Urinary bladder (tissue), 4 donors: ENCODE measurements at places on chromosomes 1 and 21. TPM values are rescaled to one million over a fixed set of nuclear protein-coding genes. Genes with fewer than 3 reads are reported as not detected.

FCRL2 gene
- 0.26 TPM for total RNA-seq

- DNase-seq, result no peak
Measured at GRCh38 chr21:34885626-34886239, 163.4 kb downstream of the RUNX1 start.

- no peak for DNase-seq
Measured at GRCh38 chr1:230611878-230612235, 30.4 kb upstream of the COG2 start.

GRCh38 chr1:113617438-113618141 lies 141.7 kb downstream of the PHTF1 start:
- no peak for DNase-seq

- no peak for DNase-seq
Measured at GRCh38 chr1:244974106-244974505, 109.8 kb upstream of the HNRNPU start.

GRCh38 chr1:171379846-171380245 lies 65.9 kb downstream of the FMO4 start:
- DNase-seq, result no peak

DNA sequence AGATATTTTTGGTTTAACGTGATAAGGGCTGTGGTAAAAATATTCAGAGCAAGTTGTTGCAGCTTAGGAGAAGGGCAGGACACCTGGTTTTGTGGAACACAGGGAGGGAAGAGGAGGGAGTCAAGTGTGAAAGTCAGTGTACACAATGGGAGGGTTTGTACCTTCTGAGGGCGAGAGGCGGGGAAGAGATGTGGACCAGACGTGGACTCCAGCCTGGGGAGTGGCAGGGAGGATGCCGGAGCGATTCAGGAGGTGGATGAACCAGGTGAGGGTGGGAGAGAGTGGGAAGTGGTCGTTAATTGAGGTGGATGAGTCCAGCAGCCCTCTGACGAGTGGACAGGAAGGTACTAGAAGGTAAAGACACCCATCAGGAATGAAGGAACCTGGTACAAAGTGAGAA lies 52.2 kb upstream of the IRF2BP2 start:
- no peak for DNase-seq

DNA sequence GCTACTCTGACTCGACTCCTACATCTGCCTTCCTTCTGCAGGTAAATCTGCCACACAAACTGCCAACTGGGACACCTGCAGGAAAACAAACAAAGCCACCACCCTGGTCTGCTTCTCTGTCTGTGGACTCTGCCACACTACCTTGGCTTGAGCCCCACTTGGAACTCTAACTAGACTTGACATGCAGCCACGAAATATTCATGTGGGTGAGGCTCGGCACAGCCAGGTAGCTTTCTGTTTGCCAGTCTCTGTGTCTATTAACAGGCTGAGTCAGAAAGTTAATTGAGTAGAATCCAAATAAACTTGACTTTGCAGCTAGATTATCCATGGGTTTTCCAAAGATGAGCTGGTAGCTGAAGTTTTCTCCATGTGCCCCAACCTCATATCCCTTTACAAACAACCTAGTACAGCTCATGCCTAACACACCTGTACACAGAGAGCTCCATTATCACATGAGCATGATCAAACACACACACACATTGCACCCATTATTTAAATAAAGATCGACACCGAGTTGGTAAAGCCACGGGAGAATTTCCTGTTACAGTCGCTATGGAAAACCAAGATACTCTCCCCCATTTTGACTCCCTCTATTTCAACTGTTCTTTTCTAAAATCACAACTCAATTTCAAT lies 808 bp downstream of the C1orf116 start:
- no peak for DNase-seq

CTSE gene
- total RNA-seq, result 0.26 TPM

OR2M3 gene
- not detected for total RNA-seq

GRCh38 chr1:161989108-161989507 lies 34.6 kb downstream of the OLFML2B start:
- DNase-seq, result no peak

PFKFB2 gene
- 9.3 TPM for total RNA-seq

GRCh38 chr1:81550753-81551152 lies 250.0 kb upstream of the ADGRL2 start:
- DNase-seq, result no peak

CD2 gene
- total RNA-seq, result 1.4 TPM

MYBPH gene
- total RNA-seq, result 8.9 TPM

- DNase-seq, result no peak
Measured at GRCh38 chr21:35201288-35201687, 152.2 kb upstream of the RUNX1 start.

- DNase-seq, result no peak
Measured at GRCh38 chr21:41560661-41561158, 52.8 kb upstream of the TMPRSS2 start.

GRCh38 chr1:194014014-194014413 lies 827.6 kb upstream of the B3GALT2 start:
- no peak for DNase-seq

DNA sequence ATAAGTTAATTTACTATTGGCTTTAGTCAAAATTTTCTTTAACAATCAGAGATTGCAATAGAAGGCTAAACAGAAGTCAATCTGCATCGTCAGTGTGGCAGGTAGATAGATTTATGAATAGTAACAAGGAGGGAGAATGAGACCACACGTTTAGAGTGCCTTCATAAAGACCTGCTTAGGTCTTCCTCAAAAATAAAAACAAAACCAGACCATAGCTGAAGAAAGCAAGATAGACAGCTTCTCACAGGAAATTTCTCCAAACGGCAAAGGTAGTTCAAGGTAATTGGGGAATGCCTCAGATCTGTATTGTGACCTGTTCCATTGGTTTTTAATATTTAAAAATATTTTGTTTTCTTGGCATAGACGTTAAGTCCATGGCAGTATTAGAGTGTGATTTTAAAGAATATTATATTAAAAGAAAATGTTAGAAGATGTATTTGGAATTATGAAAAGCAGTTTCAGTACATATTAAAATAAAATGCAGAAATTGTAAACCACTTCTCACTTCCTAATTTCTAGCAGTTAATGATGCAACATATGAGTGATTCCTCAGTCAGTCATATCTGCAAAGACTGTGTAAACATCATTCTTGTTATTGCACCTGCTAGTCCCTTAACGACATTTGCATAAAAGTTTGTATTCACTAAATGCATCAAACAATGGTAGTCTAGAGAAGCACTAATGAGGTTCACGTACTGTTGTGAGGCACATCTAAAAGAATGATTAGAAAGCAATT lies 278.0 kb downstream of the HLX start:
- no peak for DNase-seq
